Upper lobe of left lung (tissue), 6 donors: ENCODE measurements at places on chromosomes 5 and 9. TPM values are rescaled to one million over a fixed set of nuclear protein-coding genes. Genes with fewer than 3 reads are reported as not detected.
A peak's percentile ranks its signal among the peaks of the same experiment; 100 is the strongest.

GRCh38 chr5:137101544-137101943, 397.6 kb downstream of the SPOCK1 start:
- H3K4me1 ChIP-seq = no peaks in the 10 kb centered on the region
- no peak overlapping the region for H3K4me3 ChIP-seq
- no peaks in the 10 kb centered on the region for H3K36me3 ChIP-seq

DNA sequence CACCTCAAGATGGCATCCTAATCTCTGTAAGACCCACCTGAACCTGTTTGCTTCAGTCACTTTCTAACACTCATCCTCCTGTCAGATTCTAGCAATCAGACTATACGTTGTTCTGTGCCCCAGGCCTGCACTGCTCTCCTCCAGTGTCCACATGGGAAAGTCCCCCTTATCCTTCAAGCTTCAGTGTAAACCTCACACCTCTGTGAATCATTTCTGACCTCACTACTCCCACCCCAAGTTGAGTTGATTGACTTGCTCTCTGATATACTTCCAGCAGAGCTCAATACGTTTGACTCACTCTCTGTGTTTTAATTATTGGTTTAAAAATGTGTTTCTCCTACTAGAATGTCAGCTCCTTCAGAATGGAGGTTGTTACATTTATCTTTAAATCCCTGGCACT, 240.2 kb downstream of the FBXL17 start:
- H3K4me3 ChIP-seq = no peak overlapping the region
- H3K36me3 ChIP-seq = no peaks in the 10 kb centered on the region
- H3K27me3 ChIP-seq = no peaks in the 10 kb centered on the region
- DNase-seq = no peak

The C9orf153 gene
- total RNA-seq = not detected

GRCh38 chr5:10049858-10050455, 199.7 kb downstream of the ATPSCKMT start:
- H3K4me3 ChIP-seq = no peak overlapping the region
- H3K36me3 ChIP-seq = no peaks in the 10 kb centered on the region
- H3K4me1 ChIP-seq = no peaks in the 10 kb centered on the region
- H3K27me3 ChIP-seq = no peaks in the 10 kb centered on the region

The DND1 gene
- 3.6 TPM for total RNA-seq

The VLDLR gene
- 17.7 TPM for total RNA-seq

GRCh38 chr5:58245476-58245840, 214.4 kb downstream of the PLK2 start:
- peak overlapping the region; percentile 43 for H3K27ac ChIP-seq
- no peak overlapping the region for H3K4me3 ChIP-seq
- H3K4me1 ChIP-seq = no peaks in the 10 kb centered on the region
- H3K27me3 ChIP-seq = no peaks in the 10 kb centered on the region
- no peak for DNase-seq
- no peaks in the 10 kb centered on the region for H3K36me3 ChIP-seq

The SHISAL2B gene
- total RNA-seq = not detected

DNA sequence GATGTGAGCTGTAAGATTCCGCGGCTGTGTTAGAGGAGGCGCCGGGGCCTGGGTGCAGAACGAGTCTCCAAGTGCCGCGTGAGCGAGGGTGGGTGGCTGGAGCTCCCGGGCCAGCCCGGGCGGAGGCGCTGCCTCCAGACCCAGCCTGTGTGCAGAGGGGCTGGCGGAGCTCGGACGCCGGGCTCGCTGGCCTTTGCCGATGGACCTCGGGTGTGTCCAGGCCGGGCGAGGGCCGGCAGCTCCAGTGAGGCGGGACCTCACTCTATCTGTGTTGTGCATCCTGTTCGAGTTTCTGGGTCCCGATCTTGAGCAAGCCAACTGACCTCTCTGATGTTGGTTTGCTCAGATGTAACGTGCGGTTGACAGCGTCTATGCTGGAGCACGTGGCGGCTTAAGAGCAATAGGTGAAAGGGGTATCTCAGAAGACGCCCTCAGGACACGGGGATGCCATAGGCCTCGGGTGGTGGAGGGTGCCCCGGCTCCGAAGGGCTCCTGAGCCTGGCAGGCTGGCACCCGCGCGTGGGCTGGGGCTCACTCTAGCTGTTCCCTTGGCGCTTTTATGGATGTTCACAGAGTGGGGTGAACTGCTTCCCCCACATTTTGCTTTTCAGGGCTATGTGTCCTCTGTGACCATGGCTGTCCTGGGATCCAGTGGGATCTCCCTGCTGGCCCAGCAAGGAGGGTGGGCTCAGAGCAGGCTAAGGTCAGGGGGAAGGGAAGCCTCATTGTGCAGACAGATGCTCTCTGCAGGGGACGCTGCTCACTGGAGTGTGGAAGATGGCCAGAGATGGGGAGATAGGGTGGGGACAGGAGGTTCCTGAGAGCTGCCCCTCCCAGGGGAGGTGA, 69.8 kb downstream of the MRPL36 start:
- H3K36me3 ChIP-seq = no peaks in the 10 kb centered on the region
- H3K4me3 ChIP-seq = no peak overlapping the region
- no peaks in the 10 kb centered on the region for H3K4me1 ChIP-seq
- no peak overlapping the region for H3K27ac ChIP-seq
- no peaks in the 10 kb centered on the region for H3K27me3 ChIP-seq

DNA sequence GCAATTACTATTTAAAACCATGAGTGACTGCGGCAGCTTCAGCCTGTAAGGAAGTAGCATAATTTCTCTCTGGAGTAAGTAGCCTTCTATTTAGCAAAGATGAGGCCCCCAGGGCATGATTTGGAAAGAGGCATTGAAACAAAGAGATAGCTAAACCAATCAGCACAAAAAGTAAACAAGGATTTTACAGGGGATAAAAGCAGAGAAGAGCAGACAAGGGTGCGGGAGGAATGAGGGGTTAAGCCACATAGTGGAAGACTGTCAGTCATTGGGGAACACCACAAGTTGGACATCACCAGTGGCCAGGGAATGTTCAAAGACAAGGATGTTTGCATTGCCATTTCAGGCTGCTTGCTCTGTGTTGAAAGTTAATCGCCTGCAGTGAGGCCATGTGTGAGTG, 24.0 kb upstream of the C5orf63 start:
- no peaks in the 10 kb centered on the region for H3K4me1 ChIP-seq
- no peak overlapping the region for H3K4me3 ChIP-seq
- DNase-seq = no peak
- no peaks in the 10 kb centered on the region for H3K27me3 ChIP-seq

GRCh38 chr9:125126019-125126746, 17.1 kb downstream of the SCAI start:
- DNase-seq = peak; percentile 84
- H3K27ac ChIP-seq = peak overlapping the region; percentile 1
- no peak overlapping the region for H3K4me3 ChIP-seq
- no peaks in the 10 kb centered on the region for H3K27me3 ChIP-seq

DNA sequence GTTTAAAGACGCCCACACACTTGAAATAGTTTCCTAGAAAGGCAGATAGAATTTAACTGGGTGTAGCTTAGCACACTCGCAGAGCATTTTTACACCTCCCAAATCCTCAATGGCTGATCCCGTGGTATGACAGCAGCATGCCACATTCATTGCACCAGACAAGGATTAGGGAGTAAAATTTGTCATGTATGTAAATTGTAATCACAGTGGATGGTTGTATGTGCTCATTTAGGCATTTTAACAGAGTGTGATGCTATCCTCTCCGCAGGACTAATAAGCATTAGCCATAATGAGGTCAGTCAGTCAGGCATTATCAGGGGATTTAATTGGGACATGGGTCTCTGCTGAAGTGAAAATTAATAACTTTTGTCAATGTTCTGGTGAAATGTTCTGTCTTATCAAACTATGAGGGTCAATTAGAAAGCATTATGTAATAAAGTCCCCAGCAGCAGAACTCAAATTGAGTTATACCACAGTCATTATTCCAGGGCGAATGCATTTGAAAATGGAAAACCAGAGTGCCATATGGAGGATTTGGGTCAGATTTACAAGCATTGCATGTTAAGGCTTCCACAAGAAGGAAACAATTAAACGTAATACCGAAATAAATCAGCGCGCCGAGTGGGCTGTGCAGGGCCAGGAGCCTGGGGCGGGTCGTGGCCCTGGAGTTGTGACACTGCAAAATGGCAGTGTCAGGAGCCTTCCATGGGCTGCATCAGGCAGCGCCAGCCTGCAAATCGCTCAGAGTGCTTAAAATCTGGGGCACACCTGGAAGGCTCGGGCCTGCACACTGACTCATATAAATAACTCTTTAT, 602.2 kb downstream of the BNC2 start:
- DNase-seq = peak; percentile 43
- peaks cover 5% of the 10 kb centered on the region for H3K4me1 ChIP-seq
- peak overlapping the region; percentile 42 for H3K4me3 ChIP-seq
- no peaks in the 10 kb centered on the region for H3K27me3 ChIP-seq

- peaks cover 6% of the 10 kb centered on the region for H3K4me1 ChIP-seq
- no peak overlapping the region for H3K27ac ChIP-seq
- peaks cover 13% of the 10 kb centered on the region for H3K36me3 ChIP-seq
Measured at GRCh38 chr9:32401488-32401887, 17.0 kb downstream of the ACO1 start.

DNA sequence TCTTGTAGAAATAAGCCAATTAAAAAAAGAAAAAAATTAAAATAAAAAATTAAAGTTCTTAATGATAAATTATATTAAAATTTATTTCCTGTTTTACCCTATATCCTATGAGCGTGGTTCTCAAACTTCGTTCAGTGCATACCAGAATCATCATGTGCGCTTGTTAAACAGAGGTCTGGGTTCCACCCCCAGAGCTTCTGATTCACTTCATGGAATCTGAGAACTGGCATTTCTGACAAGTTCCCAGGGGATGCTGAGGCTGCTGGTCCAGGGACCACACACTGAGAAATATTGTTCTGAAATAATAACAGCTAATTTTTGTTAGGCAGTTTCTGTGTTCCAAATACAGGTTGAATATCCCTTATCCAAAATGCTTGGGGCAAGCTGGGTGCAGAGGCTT, 79.3 kb downstream of the TMC1 start:
- H3K4me1 ChIP-seq = no peaks in the 10 kb centered on the region
- H3K36me3 ChIP-seq = no peaks in the 10 kb centered on the region
- no peak for DNase-seq
- H3K27ac ChIP-seq = no peak overlapping the region
- H3K4me3 ChIP-seq = no peak overlapping the region
- H3K27me3 ChIP-seq = no peaks in the 10 kb centered on the region

- H3K36me3 ChIP-seq = no peaks in the 10 kb centered on the region
- no peak overlapping the region for H3K27ac ChIP-seq
- H3K4me1 ChIP-seq = no peaks in the 10 kb centered on the region
- no peak for DNase-seq
- no peak overlapping the region for H3K4me3 ChIP-seq
Measured at GRCh38 chr5:2297991-2298390, 415.3 kb upstream of the IRX4 start.

The PCDHGA3 gene
- total RNA-seq = 1.7 TPM

DNA sequence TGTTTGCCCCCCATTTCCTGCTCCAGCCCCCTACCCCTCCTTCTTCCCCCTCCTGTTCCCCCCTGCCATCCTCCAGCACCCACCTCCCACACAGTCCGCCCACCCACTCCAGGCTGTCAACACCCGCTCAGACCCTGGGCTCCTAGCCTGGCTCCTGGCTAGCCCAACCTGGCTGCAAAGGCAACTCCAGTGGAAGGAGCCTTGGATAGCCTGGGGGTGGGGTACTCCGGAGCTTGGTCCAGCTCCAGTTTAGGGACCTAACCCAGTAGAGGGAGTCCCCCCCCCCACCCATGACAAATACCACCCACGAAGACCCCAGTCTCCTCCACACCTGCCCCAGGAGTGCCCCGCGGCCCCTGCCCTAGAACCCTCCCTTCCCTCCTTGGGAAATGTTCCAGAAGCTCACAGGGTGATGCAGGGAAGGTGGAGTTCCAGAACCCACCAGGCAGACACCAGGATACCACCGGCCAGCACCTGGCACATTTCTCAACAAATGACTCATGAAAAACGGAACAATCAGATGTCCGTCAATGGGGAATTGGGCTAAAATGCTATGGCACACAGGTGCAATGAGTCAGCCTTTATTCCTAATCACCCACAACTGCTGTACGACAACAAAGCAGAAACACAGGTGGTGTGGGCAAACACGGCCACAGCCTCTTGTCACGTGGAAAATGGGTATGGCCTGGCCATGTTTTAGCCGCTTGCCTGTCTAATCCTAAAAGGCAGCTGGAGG, 901 bp upstream of the SLC12A7 start:
- H3K4me1 ChIP-seq = peaks cover 35% of the 10 kb centered on the region
- no peak overlapping the region for H3K27ac ChIP-seq
- no peaks in the 10 kb centered on the region for H3K36me3 ChIP-seq
- H3K4me3 ChIP-seq = no peak overlapping the region
- no peak for DNase-seq

DNA sequence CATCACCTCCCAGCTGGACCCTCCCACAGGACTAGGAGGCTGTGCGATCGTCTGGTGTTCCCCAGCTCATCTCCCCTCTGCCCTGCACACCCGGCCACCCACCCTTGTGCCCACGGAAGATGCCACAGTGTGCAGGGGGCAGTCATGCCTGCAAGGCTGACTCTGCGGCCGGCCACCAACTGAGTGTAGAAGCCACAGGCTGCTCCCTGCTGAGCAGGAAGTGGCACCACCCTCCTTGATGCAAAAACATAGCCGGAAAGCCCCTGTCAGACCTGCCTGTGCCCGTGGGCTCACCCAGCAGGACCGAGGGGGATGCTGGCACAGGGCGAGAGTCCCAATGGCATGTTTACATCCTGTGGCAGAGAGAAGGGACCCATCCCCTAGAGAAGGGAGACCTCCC, 40.3 kb upstream of the SLC12A7 start:
- H3K36me3 ChIP-seq = no peaks in the 10 kb centered on the region
- peaks cover 40% of the 10 kb centered on the region for H3K4me1 ChIP-seq
- no peak for DNase-seq
- H3K27me3 ChIP-seq = peaks cover 18% of the 10 kb centered on the region
- H3K27ac ChIP-seq = no peak overlapping the region
- H3K4me3 ChIP-seq = no peak overlapping the region

The TMEM252 gene
- not detected for total RNA-seq

GRCh38 chr5:145811834-145812625, 23.1 kb downstream of the PRELID2 start:
- H3K4me1 ChIP-seq = no peaks in the 10 kb centered on the region
- no peak for DNase-seq
- no peak overlapping the region for H3K4me3 ChIP-seq
- H3K36me3 ChIP-seq = no peaks in the 10 kb centered on the region

DNA sequence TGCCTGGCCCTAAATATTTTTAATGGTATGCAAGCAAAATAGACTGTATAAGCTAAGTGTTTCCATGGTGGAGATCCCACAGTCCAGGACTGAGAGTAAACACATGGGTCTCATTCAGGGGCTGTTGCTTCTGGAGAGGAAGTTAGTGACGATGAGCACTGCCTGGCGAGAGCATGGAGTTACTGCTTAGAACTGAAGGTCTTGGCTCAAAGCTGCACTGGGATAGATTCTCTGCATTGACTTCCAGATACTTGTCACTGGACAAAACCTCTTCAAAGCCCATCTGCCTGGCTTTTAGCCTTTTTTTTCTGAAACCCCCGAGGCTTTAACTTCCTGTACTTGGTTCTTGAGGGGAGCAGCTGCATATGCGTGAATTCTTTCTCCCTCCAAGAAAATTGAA, 39.2 kb downstream of the GPR107 start:
- no peak overlapping the region for H3K4me3 ChIP-seq
- no peak overlapping the region for H3K27ac ChIP-seq
- H3K27me3 ChIP-seq = no peaks in the 10 kb centered on the region
- no peaks in the 10 kb centered on the region for H3K4me1 ChIP-seq
- H3K36me3 ChIP-seq = peaks cover 31% of the 10 kb centered on the region
- DNase-seq = no peak
